ENCODE measurements at places on chromosomes 1 and 21.

DNA sequence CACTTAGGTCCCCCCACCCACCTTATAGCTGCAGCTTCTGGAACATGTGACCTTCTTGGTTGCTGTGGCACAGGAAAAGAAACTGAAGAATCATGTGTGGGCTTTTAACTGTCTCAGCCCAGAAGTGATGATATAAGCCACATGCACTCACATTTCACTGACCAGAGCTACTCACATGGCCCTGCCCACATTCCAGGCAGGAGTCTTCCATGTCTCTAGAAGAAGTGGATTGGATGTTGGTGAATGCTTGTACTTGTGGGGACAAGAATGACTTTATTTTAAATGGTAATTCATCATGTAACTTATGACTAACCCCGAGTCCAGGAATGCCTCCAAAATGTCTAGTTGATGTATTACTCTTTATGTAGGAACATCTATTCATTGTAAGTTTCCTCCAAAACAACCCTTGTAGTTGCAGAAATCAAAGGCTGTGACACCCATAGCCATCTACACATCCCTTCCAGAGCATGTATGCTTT is 15.8 kb upstream of the CAMK1G start:
- no peak for DNase-seq

GRCh38 chr1:41738475-41738874 is 180.2 kb downstream of the HIVEP3 start:
- no peak for DNase-seq

GRCh38 chr1:165068741-165069140 is 287.8 kb downstream of the LMX1A start:
- DNase-seq = no peak

DNA sequence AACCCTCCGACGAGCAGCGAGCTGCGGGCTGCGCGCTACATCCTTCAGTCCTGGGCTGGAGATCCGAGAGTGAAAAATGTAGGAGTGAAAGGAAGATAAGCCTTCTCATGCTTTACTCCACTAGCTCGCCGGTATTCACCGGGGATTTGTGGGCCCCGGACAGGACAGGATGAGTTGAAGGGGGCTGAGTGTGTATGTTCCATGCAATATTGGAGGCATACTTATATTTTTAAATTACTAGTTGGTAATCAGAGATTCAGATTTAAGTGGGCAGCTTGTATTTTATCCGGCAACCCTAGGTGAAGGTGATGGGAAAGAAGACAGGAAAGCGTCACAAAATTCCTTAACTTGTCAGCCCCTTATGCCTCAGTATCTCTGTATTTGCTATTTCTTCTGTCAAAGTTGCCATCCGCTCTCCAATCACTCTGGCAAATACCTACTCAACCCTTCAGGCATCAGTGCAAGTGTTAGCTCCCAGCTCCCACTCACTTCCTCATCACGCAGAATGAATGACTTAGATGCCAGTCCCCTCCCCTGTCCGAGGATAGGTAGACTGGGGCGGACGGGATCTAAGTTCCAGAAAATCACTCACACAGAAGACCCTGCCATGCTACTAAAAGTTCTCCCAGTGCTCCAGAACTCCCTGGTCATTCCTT is 503 bp upstream of the PIGM start:
- DNase-seq = no peak

GRCh38 chr1:51421964-51422363 is 91.6 kb upstream of the TTC39A start:
- DNase-seq = no peak
